ENCODE measurements at places on chromosomes 5 and 9.
A peak's percentile ranks its signal among the peaks of the same experiment; 100 is the strongest.

GRCh38 chr5:134072471-134073210 is 41.8 kb upstream of the TCF7 start:
- no peak for DNase-seq

- no peak for DNase-seq
Observed at GRCh38 chr5:168878135-168878745, 299.1 kb upstream of the PANK3 start.

- no peak for DNase-seq
Observed at GRCh38 chr5:150692276-150692675, 8.6 kb downstream of the RBM22 start.

DNA sequence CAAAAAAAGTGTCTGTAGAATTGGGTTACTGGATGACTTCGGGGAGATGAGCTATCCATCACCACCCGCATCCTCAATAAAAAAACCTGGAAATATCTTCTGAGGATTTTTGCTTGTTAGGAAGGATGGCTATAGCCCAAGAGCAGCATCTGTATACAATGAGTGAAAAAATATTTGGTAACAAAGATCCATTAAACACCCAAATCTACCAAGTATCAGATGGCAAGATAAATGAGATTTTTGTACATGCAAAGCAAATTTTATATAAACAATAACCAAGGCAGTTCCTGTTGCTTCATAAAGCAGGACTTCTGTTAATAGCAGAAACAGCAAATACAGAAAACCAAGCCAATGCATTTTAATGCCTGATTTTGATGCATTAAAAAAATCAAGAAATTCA is 166.6 kb downstream of the SLC28A3 start:
- DNase-seq = no peak

DNA sequence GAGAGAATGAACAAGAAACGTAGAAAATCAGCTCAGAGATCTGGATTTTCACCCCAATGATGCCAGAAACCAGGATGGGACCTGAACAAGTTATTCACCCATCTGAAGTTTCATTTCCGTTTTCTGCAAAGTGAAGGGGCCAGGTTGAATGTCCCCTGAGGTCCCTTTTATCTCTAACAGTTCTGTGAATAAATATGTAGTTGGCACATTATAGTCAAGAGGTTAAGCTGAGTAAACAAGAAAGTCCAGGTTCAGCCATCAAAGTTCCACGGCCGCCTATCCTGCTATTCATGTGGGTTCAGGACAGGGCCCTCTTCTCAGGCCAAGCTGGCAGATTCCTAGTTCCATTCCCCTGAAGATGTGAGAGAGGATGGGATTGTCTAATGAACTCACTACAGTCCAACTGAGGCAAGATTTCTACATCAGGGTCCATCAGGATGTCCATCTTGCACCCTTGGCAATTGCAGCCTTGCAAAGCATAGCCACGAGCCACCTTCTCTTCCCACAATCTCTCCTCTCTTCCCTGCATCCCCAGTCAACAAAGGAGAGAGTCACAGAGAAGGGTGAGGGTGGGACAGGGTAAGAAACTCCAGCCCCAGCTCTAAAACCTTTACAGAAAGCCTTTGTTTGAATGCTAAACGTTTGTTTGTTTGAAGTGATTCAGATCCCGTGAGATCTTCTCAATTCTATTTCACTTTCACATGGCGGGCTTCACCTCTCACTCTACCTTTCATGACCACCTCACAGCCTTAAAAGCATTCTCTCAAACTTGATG is 311.0 kb downstream of the SLIT3 start:
- no peak for DNase-seq

GRCh38 chr5:168836603-168837231 is 257.5 kb upstream of the PANK3 start:
- peak; percentile 81 for DNase-seq

DNA sequence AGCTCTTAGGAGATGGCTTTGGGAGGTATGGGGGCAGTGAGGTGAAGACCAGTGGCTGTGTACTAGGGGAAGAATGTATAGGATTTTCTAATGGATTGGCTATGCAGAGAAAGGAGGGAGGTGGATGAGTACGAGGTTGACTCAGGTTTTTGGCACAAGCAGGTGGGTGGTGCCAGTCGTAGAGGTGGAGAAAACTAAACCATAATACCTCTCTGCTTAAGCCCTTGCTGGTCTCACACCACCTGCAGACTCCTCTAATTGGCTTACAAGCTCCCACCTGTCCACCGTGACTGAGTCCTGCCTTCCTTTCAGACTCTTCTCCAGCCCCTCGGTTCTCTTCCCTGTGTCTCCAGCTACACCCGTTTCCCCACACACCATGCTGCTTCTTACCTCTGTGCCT is 521.7 kb upstream of the CLINT1 start:
- DNase-seq = no peak

GRCh38 chr5:163789870-163790269 is 284.5 kb downstream of the MAT2B start:
- DNase-seq = no peak

DNA sequence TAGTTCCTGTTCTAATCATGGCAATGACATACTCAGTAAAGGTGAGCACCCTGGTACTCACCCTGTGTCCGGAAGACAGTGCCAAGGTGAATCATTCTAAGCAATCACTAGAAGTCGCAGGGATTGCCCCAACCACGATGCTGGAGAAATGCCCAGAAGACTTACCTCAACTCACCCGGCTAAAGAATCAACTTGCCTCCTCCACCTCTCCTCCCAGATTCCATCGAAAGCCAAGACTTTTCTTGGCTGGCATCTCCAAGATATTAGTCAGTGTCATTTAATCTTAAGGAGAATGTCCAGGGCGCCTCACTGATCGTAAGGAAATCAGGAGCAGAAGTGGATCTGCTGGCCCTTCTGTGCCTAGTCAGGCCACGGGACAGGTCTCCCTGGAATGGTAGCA is 204.9 kb downstream of the ERCC6L2 start:
- DNase-seq = no peak

- DNase-seq = no peak
Observed at GRCh38 chr5:73118391-73118973, 1.9 kb upstream of the TMEM171 start.

DNA sequence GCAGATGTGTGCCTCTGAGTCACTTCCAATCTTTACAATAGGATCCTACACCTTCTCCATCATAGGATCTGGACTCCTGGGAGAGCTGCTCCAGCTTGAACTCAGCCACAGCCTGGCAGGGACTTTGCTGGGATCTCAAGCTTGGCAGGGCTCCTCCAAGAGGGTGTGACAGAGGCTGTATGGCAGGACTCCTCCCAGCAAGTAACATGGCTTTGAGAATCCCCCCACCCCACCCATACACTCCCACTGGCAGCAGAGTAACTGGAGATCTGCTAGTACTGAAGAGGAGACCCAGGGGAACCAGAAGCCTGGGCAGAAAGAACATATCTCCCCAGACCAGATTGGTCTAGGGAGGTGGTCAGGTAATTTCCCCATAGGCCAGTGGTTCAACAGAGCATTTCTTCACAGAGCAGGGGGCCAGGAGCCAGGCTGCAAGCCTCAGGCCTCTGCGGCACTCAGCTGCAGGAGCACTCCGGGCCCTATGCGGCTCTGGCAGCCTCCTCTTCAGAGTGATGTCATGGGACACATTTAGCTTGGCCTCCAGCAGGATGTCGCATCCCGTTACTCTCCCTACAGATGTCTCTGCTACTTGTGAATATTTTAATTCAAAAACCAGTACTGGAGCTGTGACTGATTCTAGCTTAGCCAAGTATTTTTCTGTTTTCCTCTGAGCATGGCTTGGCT is 1.7 kb upstream of the ACSL6 start:
- DNase-seq = no peak

GRCh38 chr5:127041571-127041970 is 11.2 kb upstream of the MARCHF3 start:
- DNase-seq = no peak

- no peak for DNase-seq
Observed at GRCh38 chr9:122374885-122375420, 4.1 kb downstream of the PTGS1 start.

GRCh38 chr5:141635646-141636045 is 1.0 kb downstream of the HDAC3 start:
- no peak for DNase-seq

GRCh38 chr5:163585206-163585605 is 79.8 kb downstream of the MAT2B start:
- DNase-seq = no peak

DNA sequence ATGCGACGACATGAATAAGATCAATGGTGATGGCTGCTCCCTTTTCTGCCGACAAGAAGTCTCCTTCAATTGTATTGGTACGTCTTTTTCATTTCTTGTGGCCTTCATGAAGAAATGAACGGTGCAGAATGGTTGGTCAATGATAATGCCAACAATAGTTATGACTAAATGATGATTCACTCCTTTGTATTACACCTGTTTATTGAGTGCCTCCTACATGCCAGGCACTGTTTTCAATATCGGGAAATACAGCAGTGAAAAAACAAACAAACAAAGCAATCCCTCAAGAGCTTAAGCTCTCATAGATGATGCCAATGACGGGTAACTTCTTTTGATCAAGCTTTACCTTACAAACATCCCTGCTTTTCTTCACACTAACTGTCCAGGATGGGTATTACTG is 117.7 kb downstream of the PAPPA start:
- no peak for DNase-seq

All from activated CD4-positive, alpha-beta T cell treated with anti-CD3 and anti-CD28 coated beads, Interleukin-10, Interleukin-2, amounts not matched to agents 100 ng/mL and 50 ng/mL, durations not matched to agents 16 hours and 8 hours (primary cell).